ENCODE measurements at places on chromosomes 7 and 10.

DNA sequence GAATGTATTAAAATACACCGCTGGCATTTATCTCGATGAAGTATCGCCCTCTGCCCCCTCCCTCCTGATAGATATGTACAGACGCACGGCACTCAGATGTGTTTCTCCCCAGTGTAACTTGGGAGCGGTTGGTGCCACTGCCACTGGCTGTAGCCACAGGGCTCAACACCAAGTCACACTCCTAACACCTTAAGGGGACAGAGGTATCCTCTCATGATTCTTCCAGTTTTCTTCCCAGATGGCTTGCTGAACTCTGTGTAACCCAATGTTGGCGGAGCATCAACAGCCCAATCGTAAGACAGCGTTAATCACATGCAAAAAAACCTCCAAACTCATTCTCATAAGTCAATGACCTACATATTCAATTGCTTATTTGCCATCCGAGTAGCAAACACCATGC is 35.5 kb downstream of the CTBP2 start:
- DNase-seq: no peak
- H3K27me3 ChIP-seq: peaks cover 6% of the 10 kb centered on the region
- H3K4me3 ChIP-seq: no peak overlapping the region
- no peaks in the 10 kb centered on the region for H3K36me3 ChIP-seq

- H3K36me3 ChIP-seq: no peaks in the 10 kb centered on the region
- H3K27me3 ChIP-seq: peaks cover 40% of the 10 kb centered on the region
- no peak overlapping the region for H3K4me3 ChIP-seq
- H3K4me1 ChIP-seq: no peaks in the 10 kb centered on the region
- no peak overlapping the region for H3K27ac ChIP-seq
- DNase-seq: no peak
Observed at GRCh38 chr7:48305661-48306060, 134.4 kb downstream of the ABCA13 start.

GRCh38 chr7:2938514-2939192 is 94.5 kb upstream of the GNA12 start:
- H3K36me3 ChIP-seq: peaks cover 88% of the 10 kb centered on the region
- DNase-seq: no peak
- no peak overlapping the region for H3K4me3 ChIP-seq
- no peaks in the 10 kb centered on the region for H3K27me3 ChIP-seq
- peaks cover 6% of the 10 kb centered on the region for H3K4me1 ChIP-seq

GRCh38 chr10:121627876-121628581 is 29.8 kb upstream of the FGFR2 start:
- DNase-seq: no peak
- H3K27ac ChIP-seq: no peak overlapping the region
- H3K27me3 ChIP-seq: peaks cover 23% of the 10 kb centered on the region
- no peak overlapping the region for H3K4me3 ChIP-seq

- DNase-seq: no peak
- H3K27me3 ChIP-seq: no peaks in the 10 kb centered on the region
- H3K36me3 ChIP-seq: no peaks in the 10 kb centered on the region
- H3K27ac ChIP-seq: no peak overlapping the region
Observed at GRCh38 chr7:118094044-118094443, 89.9 kb upstream of the LSM8 start.

DNA sequence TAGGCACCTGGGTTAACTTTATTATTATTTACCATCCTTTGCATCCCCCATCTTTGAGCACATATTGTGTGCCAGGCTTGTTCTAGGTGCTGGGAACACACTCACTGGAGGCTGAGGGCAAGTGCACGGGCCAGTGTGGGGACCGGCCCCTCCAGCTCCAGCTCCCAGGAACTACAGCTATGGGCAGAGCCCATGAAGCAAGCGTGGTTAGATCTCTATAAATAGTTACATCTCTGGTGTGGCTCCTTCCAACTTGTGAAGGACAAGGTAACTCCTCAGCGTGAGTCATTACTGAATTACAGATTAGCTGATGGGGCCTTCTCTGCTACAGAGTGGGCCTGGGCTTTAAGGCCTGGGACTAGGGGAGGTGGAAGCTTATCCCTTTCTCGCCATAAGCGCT is 583.5 kb downstream of the SDK1 start:
- H3K36me3 ChIP-seq: no peaks in the 10 kb centered on the region
- DNase-seq: no peak
- H3K27me3 ChIP-seq: peaks cover 35% of the 10 kb centered on the region
- no peaks in the 10 kb centered on the region for H3K4me1 ChIP-seq
- H3K27ac ChIP-seq: no peak overlapping the region
- no peak overlapping the region for H3K4me3 ChIP-seq

DNA sequence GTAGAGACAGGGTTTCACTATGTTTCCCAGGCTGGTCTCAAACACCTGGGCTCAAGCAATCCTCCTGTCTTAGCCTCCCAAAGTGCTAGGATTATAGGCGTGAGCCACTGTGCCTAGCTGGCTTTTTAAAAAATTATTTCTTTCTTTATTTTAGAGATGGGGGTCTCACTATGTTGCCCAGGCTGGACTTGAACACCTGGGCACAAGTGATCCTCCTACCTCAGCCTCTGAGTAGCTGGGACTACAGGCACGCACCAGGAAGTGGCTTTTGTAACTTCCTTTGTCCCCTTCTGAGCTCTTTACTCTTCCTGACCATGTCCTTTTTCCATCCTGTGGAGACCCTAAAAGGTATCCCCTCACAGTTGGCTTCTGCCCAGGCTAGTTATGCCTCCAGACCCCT is 2.1 kb upstream of the MYOZ1 start:
- H3K36me3 ChIP-seq: no peaks in the 10 kb centered on the region
- H3K4me3 ChIP-seq: no peak overlapping the region
- H3K4me1 ChIP-seq: peaks cover 6% of the 10 kb centered on the region
- H3K27ac ChIP-seq: no peak overlapping the region
- DNase-seq: no peak
- H3K27me3 ChIP-seq: peaks cover 32% of the 10 kb centered on the region

DNA sequence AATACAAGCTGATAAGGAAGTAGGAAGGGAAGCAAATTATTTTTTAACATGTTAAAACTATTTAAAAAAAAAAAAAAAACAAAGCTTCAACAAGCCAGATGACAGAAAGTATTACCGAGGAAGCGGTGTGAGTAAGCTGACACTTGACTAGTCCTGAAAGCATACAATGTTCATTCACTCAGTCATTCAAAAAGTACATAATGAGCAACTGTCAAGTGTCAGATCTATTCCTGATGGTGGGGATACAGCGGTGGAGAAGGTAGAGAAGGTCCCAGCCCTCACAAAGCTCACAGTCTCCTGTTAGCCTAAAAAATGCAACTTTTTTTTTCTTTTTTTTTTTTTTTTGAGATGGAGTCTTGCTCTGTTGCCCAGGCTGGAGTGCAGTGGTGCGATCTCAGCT is 40.0 kb downstream of the RAPGEF5 start:
- no peak overlapping the region for H3K4me3 ChIP-seq
- H3K27ac ChIP-seq: no peak overlapping the region
- no peaks in the 10 kb centered on the region for H3K4me1 ChIP-seq
- no peak for DNase-seq
- H3K27me3 ChIP-seq: peaks cover 9% of the 10 kb centered on the region
- no peaks in the 10 kb centered on the region for H3K36me3 ChIP-seq

DNA sequence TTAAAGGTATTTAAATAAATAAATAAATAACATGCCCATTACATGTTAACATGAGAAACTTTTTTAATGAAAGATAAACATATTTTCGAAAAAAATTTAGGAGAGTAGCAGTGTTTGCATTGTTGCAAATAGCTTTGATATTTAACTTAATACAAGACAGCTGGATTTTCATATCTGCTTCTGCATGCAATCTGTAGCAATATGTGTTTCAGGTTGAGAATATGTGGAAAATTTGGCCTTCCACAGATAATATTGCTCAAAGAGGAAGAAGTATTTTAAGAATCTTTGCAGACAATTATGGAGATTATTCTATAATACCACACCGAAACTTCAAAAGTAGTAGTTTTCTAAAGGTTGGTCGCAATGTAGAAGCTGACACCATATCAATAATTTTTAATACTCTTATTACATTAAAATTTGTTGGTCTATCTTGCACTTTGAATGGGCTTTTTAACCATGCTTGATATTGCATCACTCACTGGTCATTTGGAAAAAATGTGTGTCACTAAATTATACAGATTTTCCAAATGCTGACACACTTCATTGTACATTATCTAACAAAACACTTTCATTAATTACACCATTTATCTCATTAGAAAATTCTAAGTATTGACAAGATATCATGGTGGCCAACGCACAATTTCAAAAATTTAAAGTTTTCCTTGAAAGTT is 229.8 kb upstream of the HDAC9 start:
- no peak overlapping the region for H3K4me3 ChIP-seq
- no peaks in the 10 kb centered on the region for H3K36me3 ChIP-seq
- H3K27me3 ChIP-seq: no peaks in the 10 kb centered on the region

DNA sequence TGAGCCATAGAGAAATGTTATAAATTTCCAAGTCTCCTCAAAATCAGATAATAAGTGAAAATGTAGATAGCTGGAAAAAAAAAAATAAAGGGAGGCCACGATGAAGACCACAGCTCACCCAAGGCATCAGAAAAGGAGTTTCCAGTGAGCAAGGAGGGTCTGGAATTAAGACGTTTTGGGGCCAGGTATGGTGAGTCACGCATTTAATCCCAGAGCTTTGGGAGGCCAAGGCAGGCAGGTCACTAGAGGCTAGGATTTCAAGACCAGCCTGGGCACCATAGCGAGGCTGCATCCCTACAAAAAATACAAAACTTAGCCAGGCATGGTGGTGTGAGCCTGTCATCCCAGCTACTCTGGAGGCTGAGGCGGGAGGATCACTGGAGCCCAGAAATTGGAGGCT is 65.5 kb downstream of the ASB13 start:
- H3K4me1 ChIP-seq: no peaks in the 10 kb centered on the region
- H3K27me3 ChIP-seq: peaks cover 1% of the 10 kb centered on the region
- no peak for DNase-seq
- H3K4me3 ChIP-seq: no peak overlapping the region
- no peaks in the 10 kb centered on the region for H3K36me3 ChIP-seq
- H3K27ac ChIP-seq: no peak overlapping the region

GRCh38 chr7:151313857-151314256 is 27.8 kb upstream of the NUB1 start:
- no peaks in the 10 kb centered on the region for H3K4me1 ChIP-seq
- H3K4me3 ChIP-seq: no peak overlapping the region
- no peaks in the 10 kb centered on the region for H3K27me3 ChIP-seq
- H3K27ac ChIP-seq: no peak overlapping the region
- DNase-seq: no peak
- no peaks in the 10 kb centered on the region for H3K36me3 ChIP-seq

- no peaks in the 10 kb centered on the region for H3K4me1 ChIP-seq
- no peak for DNase-seq
- no peaks in the 10 kb centered on the region for H3K36me3 ChIP-seq
- no peak overlapping the region for H3K4me3 ChIP-seq
- H3K27ac ChIP-seq: no peak overlapping the region
- H3K27me3 ChIP-seq: peaks cover 30% of the 10 kb centered on the region
Observed at GRCh38 chr7:29139796-29140195, 6.5 kb downstream of the CPVL start.

DNA sequence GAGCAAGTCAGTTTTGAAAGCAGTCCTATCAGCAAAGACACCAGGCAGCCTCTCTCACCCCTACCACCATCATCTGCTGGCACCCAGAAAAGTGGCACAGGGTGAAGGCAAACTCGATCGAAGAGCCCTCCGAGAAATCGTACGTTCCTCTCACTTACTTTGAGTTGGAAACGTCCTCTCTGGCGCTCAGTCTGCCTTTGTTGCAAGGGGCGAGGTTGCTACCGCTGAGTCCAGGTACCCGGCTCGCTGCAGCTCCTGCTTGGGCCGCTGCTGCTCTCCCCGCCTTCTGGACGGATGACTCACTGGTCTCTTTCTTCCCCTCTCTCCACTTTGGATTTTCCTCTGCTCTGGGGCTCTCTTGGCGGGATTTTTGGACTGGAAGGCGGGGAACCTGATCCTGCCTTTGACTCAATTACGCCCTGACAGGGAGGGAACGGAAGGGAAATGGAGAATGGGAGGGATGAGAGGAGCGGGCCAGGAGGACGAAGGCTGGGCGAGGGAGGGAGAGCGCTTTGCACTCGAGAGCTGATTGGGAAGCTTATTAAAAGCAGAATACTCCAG is at the start of gene PTN:
Gene PTN, minus strand, starts transcription at position 453 of the 561 bp plus-strand sequence. CDS start 88,760 bp downstream, outside the sequence.
- no peak within 1 kb of the TSS for H3K4me3 ChIP-seq
- H3K27me3 ChIP-seq: no peaks in the 10 kb centered on the region
- H3K27ac ChIP-seq: peak within 1 kb of the TSS; percentile 37
- no peaks in the 10 kb centered on the region for H3K36me3 ChIP-seq
- no peak for DNase-seq
- H3K4me1 ChIP-seq: no peaks in the 10 kb centered on the region

- H3K27ac ChIP-seq: no peak overlapping the region
- no peaks in the 10 kb centered on the region for H3K36me3 ChIP-seq
- H3K4me1 ChIP-seq: peaks cover 10% of the 10 kb centered on the region
- H3K4me3 ChIP-seq: no peak overlapping the region
- H3K27me3 ChIP-seq: peaks cover 50% of the 10 kb centered on the region
Observed at GRCh38 chr7:99926321-99926720, 3.1 kb downstream of the GJC3 start.

DNA sequence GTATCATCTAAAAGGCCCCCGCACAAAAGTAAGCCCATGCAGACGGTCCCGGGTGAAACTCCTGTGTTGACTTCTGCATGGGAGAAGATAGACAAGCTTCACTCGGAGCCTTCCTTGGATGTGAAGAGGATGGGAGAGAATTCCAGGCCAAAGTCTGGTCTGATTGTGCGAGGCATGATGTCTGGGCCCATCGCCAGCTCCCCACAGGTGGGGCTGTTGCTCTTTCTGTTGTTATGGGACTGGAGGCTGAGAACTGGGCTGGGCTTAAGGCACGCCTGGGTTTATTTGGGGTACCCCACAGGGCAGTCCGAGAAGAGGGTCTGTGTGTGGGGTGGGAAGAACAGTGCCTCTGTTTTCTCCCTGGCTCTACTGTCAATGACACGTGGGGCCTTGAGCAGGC is 14.6 kb downstream of the MINDY4 start:
- H3K27ac ChIP-seq: no peak overlapping the region
- no peaks in the 10 kb centered on the region for H3K4me1 ChIP-seq
- DNase-seq: no peak
- H3K27me3 ChIP-seq: no peaks in the 10 kb centered on the region
- H3K36me3 ChIP-seq: no peaks in the 10 kb centered on the region

DNA sequence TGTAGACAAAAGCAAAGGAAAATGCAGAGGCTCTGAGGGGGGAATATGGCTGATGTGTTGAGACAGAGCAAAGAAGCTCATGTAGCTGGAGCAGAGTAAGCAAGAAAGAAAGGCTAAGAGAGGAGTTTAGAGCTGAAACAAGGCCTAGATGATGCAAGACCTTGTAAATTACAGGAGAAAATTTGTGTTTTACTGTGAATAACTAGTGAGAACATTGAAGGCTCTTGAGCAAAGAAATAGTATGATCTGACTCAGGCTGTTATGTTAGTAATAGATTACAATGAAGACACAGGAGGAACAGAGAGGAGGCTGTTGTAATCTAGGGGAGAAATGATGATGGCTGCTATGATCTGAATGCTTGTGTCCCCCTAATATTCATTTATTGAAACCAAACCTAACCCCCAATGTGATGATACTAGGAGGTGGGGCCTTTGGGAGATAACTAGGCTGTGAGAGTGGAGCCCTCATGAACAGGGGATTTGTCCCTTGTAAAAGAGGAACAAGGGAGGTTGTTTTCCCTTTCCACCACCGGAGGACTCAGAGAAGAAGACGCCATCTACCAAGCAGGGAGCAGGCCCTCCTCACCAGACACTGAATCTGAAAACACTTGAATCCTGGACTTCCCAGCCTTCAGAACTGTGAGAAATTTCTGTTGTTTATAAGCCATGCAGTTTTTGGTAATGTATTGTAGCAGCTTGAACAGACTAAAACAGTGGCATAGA is 394.9 kb downstream of the HTR7 start:
- no peaks in the 10 kb centered on the region for H3K36me3 ChIP-seq
- no peak overlapping the region for H3K4me3 ChIP-seq
- no peak overlapping the region for H3K27ac ChIP-seq
